ENCODE measurements at places on chromosomes 11 and 22.

DNA sequence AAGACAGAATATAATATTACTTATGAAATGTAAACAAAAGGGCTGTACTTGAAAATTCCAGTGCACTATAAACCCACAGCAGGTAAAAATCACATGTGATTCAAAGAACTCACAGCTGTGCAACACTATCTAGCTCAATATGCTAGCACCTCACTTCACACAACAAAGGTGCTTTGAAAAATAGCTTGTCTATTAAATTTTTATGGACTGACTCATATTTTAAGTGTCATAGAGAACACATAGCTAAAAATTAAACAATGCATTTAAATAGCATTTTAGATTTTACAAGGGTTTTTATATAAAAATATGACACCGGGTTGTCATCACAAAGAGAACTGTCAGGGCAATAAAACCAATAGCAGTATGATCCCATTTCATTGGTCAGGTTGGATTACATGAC, 1390.5 kb upstream of the TENM4 start:
- DNase-seq, result peak; percentile 53

DNA sequence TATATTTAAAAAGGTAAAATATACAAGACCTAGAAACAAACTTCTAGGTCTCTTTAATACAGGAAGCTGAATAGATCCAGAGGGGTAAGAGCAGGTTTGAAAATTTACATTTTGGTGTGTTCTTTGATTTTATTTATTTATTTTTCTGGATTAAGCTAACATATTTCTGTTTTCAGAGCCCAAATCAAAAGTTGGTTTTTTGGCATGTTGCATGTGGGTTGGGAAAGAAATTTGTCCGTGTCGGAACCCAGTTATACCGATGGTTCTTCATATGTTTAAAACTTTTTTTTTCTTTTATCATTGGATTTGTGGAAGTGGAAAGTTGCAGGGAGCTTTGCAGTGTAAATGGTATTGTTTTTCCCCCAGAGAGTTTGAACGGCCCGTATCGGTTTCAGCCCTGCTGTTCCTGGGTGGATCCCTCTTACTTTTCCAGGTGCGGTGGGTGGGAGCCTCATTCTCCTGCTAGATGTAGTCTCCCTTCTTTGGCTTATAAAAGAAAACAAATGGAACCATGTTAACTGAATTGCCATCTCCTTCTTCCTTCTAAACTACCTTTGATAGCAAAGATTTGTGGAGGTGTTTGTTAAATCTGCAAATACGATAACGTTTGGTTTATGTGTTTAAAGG, 746 bp downstream of the CTNND1 start:
- peak; percentile 74 for DNase-seq

GRCh38 chr11:133215596-133216230, 316.6 kb downstream of the OPCML start:
- no peak for DNase-seq

GRCh38 chr11:47189100-47189834, 3.0 kb upstream of the PACSIN3 start:
- peak; percentile 24 for DNase-seq

- DNase-seq, result no peak
Observed at GRCh38 chr11:118366287-118366686, 6.9 kb downstream of the UBE4A start.

GRCh38 chr11:33000181-33000580, 15.5 kb upstream of the DEPDC7 start:
- no peak for DNase-seq

- DNase-seq, result no peak
Observed at GRCh38 chr11:30197869-30198268, 32.9 kb upstream of the FSHB start.

DNA sequence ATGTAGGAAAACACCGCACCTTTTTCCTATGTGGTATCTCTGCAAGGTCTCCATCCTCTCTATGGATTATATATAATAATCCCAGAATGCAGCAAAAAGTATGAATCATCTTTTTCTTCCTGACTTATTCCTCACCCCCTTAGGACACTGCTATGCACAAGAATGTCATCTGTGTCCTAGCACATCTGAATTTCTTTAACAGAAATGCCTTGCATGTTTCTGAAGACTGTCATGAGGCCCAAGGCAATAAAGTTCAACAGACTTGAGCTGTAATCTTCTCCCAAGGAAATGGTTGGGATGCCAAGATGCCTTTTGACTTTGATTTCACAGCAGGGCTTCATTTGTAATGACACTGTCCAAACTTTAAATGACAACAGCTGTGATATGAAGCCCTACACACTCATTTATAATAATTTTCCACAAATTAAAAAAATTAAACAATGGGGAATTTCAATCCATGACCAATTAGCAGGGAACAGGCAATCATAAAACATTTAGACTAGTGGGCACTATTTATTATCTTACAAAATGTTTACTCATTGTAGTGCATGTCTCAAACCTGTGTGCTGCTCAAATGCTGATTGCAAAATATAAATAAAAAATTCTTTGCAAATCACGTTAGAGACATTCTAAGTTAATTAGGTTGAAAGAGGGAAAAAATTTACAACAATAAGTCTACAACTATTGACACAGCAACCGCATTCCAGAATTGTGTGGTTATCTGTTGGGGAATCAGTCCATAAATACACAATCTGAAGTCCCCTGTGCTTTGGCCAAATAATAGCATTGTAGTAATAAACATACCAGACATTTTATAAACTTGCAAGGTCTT, 242.3 kb downstream of the SWAP70 start:
- DNase-seq, result peak; percentile 52

DNA sequence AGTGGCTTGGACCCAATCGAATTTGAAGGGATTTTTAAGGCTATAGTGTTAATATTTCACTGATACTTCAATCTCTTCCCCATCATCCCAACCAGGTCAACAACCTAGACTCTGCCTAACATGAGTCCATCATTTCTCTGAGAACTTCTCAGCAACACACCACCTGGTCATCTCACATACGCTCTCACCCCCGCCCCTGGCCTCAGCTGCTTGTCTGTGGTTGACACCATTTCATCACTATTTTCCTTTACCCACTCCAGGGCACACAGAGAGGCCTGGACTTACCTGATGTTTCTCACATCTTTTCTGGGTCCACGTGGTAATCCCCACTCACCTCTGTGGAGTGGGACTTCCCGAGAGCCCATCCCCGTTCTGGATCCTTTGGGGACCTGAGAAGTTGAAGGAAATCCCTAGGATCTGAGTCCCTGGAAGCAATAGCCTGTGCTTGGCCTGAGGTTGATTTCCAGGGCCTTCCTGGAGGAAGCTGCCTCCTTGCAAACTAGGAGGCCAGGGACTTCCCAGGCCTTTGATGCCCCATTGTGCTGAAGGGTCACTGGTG, 3.2 kb downstream of the P2RX3 start:
- no peak for DNase-seq

DNA sequence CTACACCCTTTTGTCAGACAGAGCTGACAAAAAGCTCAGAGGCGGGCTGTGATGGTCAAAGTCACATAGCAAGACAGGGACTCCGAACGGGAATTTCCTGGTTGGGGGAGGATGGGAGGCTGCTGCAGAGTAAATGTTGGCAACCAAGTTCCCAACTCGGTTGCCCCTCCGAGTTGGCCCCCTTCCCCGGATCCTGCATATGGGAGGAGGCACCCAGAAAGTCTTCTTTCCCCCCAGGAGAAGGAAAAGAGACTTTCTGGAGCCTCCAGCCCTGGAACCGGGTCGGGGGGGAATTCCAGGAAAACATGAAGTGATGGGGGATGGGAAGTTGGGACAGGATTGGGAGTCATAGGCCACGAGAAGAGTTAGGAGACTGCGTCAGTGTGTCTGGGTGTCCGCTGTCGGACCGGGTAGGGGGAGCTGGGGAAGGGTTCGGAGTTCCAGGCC, 614 bp downstream of the SELENOM start:
- no peak for DNase-seq

GRCh38 chr11:111696556-111696955, 69.6 kb downstream of the PPP2R1B start:
- no peak for DNase-seq

- no peak for DNase-seq
Observed at GRCh38 chr22:19680911-19681862, 33.1 kb upstream of the SEPTIN5 start.

GRCh38 chr11:133936136-133936535, 20.6 kb downstream of the IGSF9B start:
- no peak for DNase-seq

GRCh38 chr11:87030458-87031054, 7.2 kb upstream of the TMEM135 start:
- DNase-seq, result no peak

GRCh38 chr11:80722629-80723028, 1281.8 kb upstream of the TENM4 start:
- no peak for DNase-seq

DNA sequence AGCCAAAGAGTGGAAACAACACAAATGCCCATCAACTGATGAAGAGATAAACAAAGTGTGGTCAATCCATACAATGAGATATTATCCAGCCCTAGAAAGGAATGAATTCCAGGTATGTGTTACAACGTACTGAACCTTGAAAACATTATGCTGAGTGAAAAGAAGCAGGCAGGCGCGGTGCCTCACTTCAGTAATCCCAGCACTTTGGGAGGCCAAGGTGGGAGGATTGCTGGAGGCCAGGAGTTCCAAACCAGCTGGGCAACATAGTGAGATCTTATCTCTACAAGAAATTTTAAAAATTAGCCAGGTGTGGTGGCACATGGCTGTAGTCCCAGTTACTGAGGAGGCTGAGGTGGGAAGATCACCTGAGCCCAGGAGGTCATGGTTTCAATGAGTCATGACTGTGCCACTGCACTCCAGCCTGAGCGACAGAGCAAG, 24.6 kb upstream of the TESMIN start:
- peak; percentile 13 for DNase-seq

DNA sequence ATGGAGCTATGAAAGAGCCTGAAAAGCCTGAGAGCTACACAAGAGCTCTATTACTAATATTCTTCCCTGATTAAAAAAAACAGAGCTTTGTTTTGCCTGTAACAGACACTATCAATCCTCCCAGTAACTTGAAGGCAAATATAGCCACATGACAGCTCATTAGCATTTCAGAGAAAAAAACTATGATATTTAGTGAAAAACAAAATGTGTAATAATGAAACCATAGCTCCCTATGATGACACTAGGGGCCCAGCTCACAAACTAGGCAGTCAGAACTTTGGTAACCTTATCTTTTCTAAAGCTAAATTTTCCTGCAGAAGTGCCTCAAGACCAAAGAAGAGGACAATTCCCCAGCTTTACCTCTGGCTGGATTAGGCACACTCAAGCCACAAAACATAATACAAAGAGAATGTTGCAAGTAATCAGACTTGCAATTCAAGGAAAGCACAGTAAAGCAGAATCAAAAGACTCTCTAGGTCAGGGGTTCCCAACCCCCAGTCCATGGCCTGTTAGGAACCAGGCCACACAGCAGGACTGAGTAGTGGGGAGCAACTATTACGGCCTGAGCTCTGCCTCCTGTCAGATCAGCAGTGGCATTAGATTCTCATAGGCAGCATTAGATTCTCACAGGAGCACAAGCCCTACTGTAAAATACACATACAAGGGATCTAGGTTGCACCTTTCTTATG, 53.3 kb downstream of the MRTFA start:
- DNase-seq, result no peak

- no peak for DNase-seq
Observed at GRCh38 chr11:66852466-66853241, 4.2 kb upstream of the LRFN4 start.

- DNase-seq, result no peak
Observed at GRCh38 chr11:109783014-109783413, 310.2 kb upstream of the ZC3H12C start.

DNA sequence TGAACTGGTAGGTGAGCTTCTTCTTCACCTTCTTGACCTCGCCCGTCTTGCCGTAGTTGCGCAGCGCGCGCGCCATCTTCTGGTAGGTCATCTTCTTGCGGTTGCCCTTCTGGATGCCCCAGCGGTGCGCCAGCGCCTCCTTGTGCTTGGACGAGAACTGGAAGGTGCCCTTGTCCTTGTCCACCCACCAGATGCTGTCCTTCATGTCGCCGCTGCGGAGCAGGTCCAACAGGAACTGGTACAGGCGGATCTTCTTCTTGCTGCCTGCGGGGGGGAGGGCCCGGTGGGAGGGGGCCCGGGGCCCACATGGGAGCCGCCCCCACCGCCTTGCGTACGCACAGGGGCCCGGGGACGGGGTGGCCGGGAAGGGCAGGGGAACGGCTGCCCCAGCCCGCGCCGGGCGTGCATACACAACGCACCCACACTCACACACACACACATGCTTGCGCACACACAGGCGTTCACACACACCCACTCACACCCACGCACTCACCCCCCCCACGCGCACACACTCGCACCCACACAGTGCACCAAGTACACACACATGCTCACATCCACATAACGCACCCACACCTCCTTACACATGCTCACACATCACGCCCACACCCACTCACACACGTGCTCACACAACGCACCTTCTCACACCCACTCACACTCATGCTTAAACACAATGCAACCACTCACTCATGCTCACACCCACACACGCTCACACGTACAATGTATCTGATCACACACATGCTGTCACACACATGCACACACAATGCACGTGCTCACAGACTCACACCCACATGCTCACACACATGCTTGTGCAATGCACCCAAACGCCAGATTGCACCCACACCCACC, 3.0 kb upstream of the MYBPC3 start:
- peak; percentile 97 for DNase-seq

- DNase-seq, result no peak
Observed at GRCh38 chr11:35594680-35595079, 23.6 kb upstream of the FJX1 start.

DNA sequence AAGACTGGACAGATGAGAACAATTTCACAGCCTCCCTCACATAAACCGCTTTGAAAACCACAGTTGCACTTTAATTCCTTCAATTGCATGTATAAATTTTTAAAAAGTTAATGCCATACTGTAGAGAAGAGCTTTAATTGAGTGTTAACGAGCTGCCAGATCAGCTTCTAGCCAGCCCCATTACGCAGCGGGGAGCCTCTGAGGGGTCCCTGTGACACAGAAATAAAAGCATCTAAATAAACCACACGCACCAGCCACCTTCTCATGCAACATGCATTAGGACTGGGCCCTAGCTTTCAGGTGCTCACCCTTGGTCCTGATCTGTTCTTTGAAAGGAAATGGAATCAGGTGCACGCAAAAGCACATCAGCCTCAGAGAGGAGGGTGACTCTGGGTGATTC, 111.7 kb downstream of the SPATA19 start:
- no peak for DNase-seq

DNA sequence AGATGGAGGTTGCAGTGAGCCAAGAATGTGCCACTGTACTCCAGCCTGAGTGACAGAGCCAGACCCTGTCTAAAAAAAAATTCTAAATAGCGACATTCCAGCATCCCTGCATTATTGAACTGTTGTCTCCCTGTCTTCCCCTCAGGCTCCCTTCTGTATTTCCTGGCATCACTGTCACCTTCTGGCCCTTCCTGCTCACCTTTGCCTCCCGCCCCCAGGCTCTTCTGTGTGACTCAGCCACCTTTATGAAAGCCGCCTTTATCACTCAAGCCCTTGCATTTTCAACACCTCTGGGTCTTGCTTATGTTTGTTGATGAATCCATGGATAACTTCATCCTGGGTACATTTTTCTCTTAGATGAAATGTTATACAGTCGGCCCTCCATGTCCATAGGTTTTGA, 21.1 kb downstream of the UBASH3B start:
- peak; percentile 65 for DNase-seq

GRCh38 chr22:43537019-43537585, 125.3 kb downstream of the MPPED1 start:
- DNase-seq, result peak; percentile 33
